Dorsolateral prefrontal cortex (tissue), 122 donors: ENCODE measurements at places on chromosomes 7 and 10. TPM values are rescaled to one million over a fixed set of nuclear protein-coding genes. Genes with fewer than 3 reads are reported as not detected.

The ASB10 gene
- not detected for total RNA-seq

The SLC29A4 gene
- 11.0 TPM for total RNA-seq

DNA sequence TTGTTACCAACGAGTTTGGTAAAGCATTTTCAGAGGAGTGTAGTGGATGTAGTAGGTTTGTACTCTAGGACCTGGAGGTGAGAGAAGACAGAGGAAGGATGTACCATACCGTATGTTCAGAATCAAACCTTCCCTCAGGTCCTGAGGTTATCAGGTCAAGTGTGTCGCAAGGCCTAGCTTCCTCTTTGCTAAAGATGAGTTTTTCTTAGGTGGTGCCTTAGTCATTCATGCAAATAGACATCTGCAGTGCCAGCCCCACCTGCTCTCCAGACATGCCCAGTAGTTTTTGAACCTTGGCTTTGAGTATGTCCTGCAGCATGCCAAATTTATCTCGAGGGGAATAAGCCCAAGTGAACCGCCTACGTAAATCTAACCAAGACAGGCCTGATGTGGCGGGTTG, 71.3 kb downstream of the HDAC9 start:
- no peak for DNase-seq

- DNase-seq: no peak
Observed at GRCh38 chr10:94216201-94216600, 146.5 kb downstream of the NOC3L start.

GRCh38 chr10:14468023-14468441, 137.3 kb upstream of the FRMD4A start:
- DNase-seq: no peak

DNA sequence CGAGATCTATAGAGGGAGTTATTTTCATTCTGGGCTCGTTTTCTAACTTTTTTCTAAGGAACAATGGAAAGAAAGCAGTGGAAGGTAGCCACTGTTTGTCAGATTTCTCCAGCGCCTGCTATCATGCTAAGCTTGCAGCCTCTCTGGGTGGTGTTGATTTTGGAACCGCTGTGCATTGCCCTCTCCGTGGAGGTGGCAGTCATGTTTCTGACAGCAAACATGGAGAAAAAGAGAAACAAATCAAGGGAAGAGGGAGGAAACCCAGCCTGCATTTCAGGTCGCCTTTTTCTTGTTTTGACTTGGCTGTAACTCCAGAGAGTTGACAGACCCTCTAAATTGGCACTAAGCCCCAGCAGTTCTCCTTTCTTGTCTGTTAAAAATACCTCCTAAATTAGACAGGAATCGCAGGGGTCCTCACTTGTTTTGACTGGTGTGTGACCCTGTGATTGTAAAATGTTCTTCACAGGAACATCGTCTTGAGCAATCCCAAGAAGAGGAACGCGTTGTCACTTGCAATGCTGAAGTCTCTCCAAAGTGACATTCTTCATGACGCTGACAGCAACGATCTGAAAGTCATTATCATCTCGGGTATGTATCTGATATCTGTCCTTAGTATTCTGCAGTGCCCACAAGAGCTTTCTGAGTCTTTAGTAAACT, 4.8 kb downstream of the ECHDC3 start:
- DNase-seq: no peak

The CRTAC1 gene
- 40.9 TPM for total RNA-seq
